Hepatic stellate cell (primary cell): ENCODE measurements at places on chromosomes 1 and 21.
A peak's percentile ranks its signal among the peaks of the same experiment; 100 is the strongest.

- DNase-seq, result no peak
Observed at GRCh38 chr1:183953031-183953430, 84.5 kb downstream of the COLGALT2 start.

- no peak for DNase-seq
Observed at GRCh38 chr1:199809311-199809710, 218.2 kb upstream of the NR5A2 start.

- no peak for DNase-seq
Observed at GRCh38 chr1:180560868-180561600, 2.3 kb downstream of the OVAAL start.

DNA sequence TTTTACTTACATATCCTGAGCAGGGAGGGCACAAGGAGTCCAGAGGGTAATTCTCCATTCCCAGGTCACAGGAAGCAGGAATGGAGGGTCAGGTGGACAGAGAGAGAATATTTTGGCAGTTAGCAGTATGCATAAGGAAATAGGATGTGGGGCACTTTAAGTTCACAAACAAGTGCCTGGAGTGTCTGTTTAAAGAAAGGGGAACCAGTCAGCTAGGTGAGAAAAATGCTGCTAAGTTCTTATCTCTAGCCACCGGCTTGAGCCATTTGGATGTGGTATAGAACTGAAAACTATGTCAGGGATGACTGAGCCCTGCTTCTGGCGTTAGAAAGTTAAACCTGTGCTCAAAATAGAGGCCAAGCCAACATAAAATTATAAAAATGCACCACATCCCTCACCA lies 739.7 kb upstream of the NCAM2 start:
- DNase-seq, result no peak

- no peak for DNase-seq
Observed at GRCh38 chr1:202578565-202578964, 131.7 kb downstream of the SYT2 start.

DNA sequence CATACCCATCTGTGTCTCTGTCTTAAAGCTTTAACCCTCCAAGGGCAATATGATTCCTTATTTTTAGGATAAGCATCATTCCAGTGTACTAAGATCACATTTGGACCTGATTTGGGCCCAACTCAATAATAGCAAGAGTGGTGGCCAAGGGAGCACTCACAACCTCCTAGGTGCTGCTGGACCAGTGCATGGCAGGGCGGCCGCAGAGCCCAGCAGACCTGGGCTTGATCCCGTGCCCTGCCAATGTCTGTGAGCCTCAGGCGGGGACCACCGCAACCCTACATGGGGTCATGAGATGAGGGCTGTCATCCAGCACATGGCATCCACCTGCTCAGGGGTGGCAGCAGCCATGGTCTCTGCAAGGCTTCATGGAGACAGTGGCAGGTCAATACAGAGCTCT lies 201.8 kb upstream of the TMEM51 start:
- no peak for DNase-seq

- no peak for DNase-seq
Observed at GRCh38 chr1:245538671-245539070, 383.9 kb downstream of the KIF26B start.

- DNase-seq, result no peak
Observed at GRCh38 chr1:229536982-229537381, 21.5 kb downstream of the ABCB10 start.

- DNase-seq, result peak; percentile 26
Observed at GRCh38 chr1:71046891-71047634, 553 bp downstream of the PTGER3 start.

- no peak for DNase-seq
Observed at GRCh38 chr1:213666113-213666512, 321.7 kb upstream of the PROX1 start.

DNA sequence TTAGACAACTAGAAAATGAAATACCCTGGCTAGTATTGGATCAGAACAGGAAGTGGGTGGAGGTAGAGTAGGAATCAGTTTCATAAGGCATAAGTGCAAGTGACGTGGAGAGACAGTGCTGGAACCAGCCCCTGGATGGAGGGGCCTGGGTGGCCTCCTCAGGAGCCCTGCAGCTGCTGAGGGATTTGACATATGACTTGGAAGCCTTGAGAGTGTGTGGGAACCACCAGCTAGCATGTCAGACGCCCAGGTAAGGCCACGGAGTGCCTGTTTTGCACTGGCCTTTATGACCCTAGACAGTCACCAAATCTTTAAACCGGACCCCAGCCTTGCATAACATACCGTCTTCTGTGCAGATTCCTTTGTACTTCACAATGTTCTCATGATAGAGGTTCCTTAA lies 94.4 kb downstream of the RAVER2 start:
- no peak for DNase-seq

GRCh38 chr21:42343963-42344510 lies 6.8 kb downstream of the TFF2 start:
- DNase-seq, result no peak

GRCh38 chr1:51899022-51899421 lies 20.5 kb upstream of the NRDC start:
- no peak for DNase-seq
